ENCODE measurements at places on chromosomes 6 and 20. TPM values are rescaled to one million over a fixed set of nuclear protein-coding genes. Genes with fewer than 3 reads are reported as not detected.

GRCh38 chr20:58236612-58237317, 8.3 kb upstream of the ANKRD60 start:
- peak; percentile 64 for DNase-seq

The PAK5 gene
- total RNA-seq: not detected

DNA sequence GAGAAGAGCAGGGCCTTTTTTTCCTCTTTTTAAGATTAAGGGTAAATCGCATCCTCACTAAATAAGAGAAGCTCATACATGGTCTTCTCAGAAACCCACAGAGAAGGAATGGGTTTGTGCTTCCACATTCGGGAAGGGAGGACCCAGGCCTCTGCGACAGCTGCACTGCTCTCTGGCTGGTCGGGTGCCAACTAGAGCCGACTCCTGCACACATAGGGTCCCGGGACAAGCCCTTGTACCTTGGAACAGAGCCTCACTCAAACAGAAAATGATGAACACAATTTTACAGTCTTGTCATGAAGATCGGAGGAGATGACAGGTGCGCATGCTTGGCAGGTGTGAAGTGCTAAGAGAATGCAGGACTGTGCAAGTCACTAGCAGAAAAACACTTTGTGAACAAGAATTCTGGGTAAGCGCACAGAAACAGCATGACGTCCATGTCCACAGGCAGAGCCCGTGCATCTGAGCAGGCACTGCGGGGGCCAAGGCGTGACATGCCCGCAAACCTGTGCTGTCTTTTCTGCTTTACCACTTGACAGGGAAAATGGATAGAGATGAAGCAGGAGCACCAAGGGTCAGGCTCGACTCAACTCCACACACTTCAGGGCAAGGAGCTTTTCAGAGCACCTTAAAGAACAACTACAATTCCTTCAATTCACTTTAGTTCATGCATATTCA, 101.0 kb upstream of the MPC1 start:
- no peak for DNase-seq

- peak; percentile 25 for DNase-seq
Observed at GRCh38 chr6:98657764-98658163, 176.6 kb upstream of the POU3F2 start.

GRCh38 chr20:63295422-63295821, 2.4 kb downstream of the COL20A1 start:
- DNase-seq: no peak

The ADGRF4 gene
- 2.7 TPM for total RNA-seq

DNA sequence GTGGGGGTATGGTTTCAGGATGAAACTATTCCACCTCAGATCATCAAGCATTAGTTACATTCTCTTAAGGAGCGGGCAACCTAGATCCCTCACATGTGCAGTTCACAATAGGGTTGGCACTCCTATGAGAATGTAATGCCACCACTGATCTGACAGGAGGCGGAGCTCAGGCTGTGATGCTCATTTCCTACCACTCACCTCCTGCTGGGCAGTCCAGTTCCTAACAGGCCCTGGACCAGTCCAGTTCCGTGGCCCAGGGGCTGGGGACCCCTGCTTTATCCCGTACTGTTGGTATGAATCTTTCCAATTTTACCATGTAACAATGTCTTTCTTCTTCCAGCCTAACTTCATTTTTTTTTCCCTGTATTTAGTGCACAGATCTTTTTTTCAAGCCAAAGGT, 94.9 kb downstream of the OGFRL1 start:
- DNase-seq: no peak

- DNase-seq: no peak
Observed at GRCh38 chr6:98831057-98831958, 3.1 kb upstream of the POU3F2 start.

The BMP5 gene
- total RNA-seq: not detected

DNA sequence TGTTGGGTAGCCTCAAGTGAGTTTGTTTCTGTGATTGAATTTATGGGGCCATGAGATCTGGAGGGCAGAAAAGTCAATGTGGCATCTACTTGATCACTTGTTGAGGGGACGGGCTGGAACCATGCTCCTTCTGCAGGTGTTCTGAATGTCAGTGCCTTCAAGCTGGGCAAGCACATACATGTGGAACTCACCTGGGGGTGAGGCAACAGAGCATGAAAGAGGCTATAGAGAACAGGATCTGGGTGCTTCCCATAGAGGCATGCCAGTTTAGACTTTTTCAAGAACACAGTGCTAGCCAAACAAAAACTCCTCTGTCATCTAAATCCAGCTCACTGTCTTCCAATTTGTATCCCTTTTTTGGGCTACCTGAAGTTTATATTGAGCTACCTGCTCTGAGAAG, 77.8 kb upstream of the SLC35B3 start:
- DNase-seq: no peak

The HRH3 gene
- total RNA-seq: not detected

GRCh38 chr6:117072781-117073180, 192.6 kb upstream of the VGLL2 start:
- no peak for DNase-seq

The GJA10 gene
- total RNA-seq: not detected

GRCh38 chr6:118935331-118935668, 341 bp upstream of the MCM9 start:
- no peak for DNase-seq

GRCh38 chr20:63534831-63535651, 2.1 kb downstream of the PTK6 start:
- peak; percentile 15 for DNase-seq

- peak; percentile 67 for DNase-seq
Observed at GRCh38 chr20:54573838-54574237, 98.4 kb downstream of the DOK5 start.

GRCh38 chr6:149699150-149699549, 18.8 kb downstream of the LATS1 start:
- no peak for DNase-seq

- no peak for DNase-seq
Observed at GRCh38 chr20:1083431-1084080, 34.8 kb upstream of the PSMF1 start.

DNA sequence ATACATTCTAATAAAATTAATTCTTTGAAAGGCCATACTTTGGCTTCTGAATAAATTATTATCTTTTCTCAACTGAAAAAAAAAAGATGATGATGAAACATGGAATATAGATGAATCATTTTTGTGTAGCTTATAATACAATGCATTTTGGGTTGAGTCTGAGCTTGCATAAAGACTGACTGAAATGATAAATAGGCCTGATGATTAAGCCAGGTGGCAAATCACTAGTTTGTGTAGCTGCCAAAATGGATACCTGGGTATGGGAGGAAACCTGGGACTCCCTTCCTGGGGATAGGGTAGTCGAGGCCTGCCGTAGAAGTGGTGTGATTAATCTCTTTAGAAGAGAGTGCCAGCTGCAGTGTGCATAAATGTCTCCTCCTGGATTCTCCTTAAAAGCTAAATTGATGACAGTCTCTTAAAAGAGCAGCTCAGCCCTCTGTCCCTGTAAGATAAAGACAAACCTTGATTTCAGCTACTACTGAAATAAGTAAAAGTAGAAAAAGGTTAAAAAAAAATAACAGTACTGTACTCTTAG, 275.1 kb downstream of the GRIK2 start:
- peak; percentile 34 for DNase-seq

DNA sequence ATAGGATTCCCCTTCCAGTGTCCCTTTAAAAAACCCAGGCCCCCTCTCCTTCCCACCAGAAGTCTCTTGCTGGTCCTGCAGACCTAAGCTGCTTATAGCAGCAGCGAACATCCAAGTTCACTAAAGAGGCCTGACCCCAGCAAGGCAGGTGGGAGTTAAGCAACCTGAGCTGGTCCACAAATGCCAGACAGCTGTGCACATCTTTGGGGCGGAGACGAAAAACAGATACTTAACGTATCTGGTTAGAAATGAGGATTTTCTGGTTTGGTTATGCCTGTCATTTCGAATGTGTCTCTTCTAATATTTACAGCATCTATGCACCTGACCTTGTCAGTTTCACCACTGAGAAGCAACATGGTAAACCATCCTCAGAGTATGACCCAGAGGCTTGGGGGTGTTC, 87.8 kb downstream of the SLC2A10 start:
- no peak for DNase-seq

The CRISP2 gene
- total RNA-seq: not detected

The C2 gene
- total RNA-seq: 4.4 TPM

GRCh38 chr6:141443032-141443431, 689.7 kb upstream of the GJE1 start:
- no peak for DNase-seq

DNA sequence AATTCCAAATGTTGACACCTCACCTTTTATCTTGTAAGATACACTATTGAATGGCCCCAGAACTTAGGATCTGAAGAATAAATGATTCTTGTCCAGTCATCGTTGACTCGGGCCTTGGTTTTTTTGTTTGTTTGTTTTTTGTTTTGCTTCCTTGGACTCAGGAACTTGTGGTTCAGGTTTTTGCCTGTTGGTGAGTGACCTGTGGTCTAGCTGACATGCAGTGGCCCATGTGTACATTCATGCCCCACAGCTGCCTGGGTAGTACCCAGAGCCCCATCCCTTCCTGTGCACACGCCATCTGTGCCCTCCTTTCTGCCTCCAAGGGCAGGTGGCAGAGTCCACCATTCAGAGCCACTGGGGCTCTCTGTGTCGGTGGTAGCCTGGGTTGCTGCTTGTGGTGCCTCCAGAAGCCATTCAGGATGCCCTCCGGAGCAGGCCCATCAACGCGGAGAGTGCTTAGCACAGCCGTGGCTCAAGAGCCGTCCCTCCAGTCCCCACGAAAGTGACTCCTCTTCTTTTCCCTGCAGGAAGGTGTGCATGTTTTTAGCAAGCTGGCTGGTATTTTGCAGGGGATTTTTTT, 85.9 kb downstream of the SYNJ2 start:
- no peak for DNase-seq

- DNase-seq: no peak
Observed at GRCh38 chr6:111662794-111663593, 57.3 kb upstream of the TRAF3IP2 start.

The RING1 gene
- 46.9 TPM for total RNA-seq

DNA sequence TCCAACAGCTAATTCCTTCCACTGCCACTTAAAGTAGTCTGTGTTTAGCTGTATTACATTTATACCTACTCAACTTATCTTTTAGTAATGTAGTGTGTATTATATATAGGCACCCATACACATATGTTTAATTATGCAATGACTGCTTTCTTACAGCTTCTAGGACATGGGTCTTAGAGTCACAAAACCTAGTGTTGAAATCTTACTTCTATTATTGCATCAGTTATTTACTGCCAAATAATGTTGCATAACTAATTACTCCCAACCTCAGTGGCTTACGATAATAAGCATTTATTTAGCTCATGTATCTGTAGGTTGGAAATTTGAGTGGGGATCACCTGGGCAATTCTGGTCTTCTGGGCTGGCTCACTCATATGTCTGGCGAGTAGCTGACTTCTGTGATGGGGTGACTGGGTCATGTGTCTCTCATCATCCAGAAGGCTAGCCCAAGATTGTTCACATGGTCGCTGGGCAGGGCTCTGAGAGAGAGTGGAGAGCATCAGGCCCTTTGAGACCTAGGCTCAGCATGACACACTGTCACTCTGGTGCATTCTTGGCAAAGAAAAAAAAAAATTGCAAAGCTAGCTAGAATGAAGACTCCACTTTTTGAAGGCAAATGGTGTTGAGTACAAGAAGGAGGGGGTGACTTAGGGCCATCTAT, 187.0 kb downstream of the PLCB1 start:
- DNase-seq: no peak

Measured in fibroblast of the aortic adventitia (primary cell).